NAMALWA (cell line): ENCODE measurements at places on chromosomes 6 and 20.

DNA sequence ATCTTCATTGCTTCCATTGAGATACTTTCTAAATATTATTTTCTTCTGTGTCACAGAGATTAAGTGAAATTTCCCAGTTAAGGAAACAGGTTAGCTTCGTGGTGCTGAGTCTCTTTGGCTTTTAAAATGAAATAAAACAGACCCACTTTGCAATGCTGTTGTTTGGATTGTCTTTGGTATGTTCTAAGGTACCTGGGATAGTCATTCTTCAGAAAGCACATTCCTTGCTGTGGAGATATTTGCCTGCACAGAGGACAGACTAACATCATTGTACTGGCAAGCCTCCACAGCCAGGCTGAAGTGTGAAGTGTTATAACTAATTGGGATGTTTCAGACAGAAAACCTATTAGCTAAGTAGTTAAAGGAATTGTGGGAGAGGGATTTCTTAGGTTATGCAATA lies 148.8 kb upstream of the EPHA7 start:
- DNase-seq = no peak

DNA sequence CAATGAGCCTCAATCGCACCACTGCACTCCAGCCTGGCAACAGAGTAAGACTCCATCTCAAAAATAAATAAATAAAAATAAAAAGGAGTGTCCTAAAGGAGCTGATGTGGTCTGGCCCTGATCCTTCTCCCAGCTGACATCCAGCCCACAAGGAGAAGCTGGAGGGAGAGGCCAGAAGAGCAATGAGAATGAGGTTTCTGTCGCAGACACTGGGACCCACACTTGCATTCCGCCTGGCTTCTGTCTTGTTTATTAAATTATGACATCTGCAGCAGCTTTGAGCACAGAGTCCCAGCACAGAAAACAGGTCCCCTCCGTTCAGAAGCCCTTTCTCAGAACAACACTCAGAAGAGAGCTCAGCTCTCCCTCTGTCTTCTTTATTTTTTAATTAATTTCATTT lies 10.3 kb upstream of the E2F1 start:
- no peak for DNase-seq

DNA sequence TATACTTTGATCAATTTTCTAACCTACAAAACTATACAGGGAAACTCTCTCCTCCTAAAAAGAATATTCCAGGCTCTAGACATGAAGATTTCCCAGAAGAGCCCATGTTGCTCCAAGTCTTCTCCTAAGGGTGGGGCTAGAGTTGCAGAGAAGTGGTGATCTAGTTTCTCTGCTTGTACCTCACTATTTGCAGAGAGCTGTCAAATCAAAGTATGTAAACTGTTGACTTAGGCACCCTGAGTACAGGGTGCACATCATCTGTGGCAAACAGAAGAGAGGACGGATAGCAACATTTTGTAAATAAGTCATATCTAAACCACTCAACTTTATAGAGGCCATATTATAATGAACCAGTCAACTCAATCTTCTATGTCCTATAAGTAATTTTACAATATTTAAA lies 250.1 kb downstream of the KHDRBS2 start:
- DNase-seq = no peak

DNA sequence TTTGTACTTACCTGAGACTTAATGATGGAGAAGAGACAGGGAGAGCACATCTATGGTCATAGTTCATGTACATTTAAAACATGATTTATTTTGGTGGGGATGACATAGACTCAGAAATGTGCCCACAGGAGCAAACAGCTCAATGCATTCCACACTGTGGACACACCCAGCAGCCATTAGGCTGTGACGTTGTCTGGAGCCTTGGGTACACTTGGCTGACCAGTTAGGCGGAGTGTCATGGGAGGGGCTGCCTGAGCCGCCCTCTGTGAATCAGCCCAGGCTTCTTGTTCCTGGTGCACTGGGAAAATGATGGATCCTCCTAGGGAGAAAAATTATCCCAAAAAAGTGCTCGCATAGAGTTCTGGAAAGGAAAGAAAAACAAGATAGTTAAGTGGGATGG lies 231.0 kb upstream of the GMDS start:
- DNase-seq = no peak

DNA sequence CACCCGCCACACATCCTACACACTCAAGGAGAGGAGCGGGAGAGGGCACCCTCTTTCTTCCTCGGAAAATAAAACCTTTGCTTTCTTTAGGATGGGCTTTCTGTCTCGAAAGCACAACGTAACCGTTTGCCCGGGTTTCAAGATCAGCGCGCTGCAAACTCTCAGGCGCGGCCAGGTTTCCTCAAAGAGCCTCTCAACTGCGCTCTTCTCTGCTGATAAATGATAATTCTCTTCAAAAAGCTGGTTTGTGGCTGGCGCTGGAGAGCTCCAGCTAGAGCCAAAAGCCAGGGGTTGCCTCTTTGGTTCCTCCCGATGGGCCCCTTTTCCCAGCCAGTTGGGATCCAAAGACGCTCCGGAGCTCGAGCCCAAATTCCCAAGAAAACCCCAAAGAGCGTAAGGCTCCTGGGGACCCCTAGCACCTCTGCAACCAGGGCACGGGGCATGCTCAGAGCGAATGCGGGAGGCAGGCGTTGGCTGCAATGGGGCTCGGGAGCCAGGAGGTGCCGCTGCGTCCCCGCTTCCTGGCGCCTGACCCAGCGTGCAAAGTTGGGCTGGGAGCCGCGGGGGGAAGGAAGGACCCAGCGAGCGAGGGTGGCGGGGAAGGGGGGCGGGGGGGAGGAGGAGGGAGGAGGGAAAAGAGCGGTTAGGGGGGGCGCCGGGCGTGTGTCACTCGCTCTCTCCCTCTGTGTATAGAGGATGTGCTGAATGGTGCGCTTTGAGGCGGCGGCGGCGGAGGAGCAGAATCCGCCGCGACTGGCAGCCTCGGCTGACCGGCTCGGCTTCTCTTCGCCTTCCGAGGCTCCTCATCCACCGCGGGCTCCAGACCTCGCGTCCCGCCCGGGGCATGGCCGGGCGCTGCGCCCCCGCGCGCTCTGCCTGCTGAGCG lies at the start of gene PLCB1:
Gene PLCB1 (plus strand): TSS at position 669 of the 886 bp plus-strand sequence. CDS start 386 bp downstream, outside the sequence.
- peak; percentile 61 for DNase-seq

DNA sequence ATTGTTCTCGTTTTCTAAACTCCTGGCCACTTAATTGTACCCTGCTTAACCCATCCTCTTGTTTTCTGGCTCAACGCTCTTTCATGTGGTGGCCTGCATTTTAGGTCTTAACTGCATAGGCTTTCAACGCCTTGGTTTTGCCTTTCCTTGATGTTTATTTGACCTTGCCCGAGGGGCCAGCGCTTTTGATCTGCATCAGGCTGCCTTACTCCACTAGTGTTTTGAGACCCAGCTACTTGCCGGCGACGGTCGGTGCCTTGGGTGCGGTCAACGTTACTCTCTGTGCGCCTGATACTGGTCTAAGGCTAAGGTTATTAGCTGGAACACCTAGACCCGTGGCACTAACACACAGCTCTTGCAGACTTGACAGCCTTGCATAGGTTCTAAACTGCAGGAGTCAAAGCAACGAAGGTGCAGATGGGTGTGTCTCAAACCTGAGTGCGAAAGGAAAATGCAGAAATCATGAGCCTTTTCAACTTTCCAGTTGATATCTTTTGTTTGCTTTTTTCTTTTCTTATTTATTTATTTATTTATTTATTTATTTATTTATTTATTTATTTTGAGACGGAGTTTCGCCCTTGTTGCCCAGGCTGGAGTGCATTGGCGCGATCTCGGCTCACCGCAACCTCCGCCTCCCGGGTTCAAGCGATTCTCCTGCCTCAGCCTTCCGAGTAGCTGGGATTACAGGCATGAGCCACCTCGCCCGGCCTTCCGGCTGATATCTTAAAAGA lies 138.8 kb downstream of the HFE start:
- DNase-seq = no peak

GRCh38 chr6:169293196-169293595 lies 39.5 kb upstream of the THBS2 start:
- DNase-seq = no peak

DNA sequence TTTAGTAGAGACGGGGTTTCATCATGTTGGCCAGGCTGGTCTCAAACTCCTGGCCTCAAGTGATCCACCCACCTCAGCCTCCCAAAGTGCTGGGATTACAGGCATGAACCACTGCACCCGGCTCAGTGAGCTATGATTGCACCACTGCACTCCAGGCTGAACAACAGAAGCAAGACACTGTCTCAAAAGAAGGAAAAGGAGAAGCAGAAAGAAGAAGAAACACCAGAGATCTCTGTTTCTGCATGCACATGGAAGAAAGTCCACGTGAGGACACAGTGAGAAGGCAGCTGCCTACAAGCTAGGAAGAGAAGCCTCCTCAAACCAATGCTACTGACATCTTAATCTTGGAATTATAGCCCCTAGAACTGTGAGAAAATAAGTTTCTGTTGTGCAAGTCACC lies 16.0 kb downstream of the ECT2L start:
- no peak for DNase-seq

GRCh38 chr6:89508755-89509563 lies 76.0 kb downstream of the ANKRD6 start:
- DNase-seq = no peak

DNA sequence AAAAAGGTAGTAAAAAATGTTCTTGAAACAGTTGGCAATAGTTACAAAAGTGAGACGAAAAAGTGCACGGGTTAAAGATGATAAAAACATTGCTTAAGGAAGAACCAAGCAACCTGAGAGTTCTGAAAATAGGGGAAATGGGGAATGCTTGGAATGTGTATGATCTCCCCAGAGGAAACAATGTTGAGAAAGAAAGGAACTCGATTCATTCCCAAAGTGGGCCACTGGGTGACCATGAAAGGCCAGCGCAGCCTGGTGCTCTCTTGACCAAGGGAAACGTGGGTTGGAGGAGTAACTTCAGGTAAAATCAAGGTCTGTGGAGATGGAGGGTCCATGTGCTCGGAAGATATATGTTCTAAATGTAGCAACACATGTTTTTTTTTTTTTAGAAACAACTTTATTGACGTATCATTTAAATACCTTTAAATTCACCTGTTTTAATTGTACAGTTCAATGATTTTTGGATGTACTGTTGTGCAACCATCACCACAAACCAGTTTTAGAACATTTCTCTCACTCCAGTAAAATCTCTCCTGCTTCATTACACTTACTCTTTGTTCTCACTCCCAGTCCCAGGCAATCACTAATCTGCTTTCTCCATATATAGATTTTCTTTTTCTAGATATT lies 34.5 kb upstream of the CEP85L start:
- no peak for DNase-seq

DNA sequence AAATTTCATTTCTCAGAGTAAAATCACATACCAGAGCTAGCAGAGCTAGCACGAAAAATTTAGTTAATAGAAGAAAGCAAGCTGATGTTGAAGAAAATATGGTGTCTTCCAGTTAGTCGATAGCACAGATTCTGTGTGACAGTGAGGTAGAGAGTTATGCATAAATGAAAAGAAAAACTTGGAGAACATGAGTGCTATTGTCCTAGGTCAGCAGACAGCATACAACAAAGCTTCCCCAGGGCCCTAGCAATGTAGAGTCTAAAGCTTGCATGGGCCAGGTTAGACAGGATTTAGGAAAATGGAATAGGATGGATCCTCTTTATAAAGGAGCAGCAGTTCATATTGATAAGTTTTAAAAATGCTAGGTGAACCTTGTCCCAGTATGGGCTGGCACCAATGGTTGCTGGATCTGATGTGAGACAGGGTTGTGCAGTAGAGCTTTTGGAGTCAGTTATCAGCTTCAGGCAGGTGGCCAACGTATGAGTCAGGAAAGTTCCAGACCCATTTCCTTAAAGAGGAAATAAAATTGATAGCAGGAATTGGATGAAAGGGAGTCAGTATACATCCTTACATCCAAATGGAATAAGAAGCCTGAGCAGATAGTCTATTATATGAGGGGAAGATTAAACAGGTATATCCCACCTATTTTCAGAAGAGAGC lies 277.2 kb downstream of the FRK start:
- no peak for DNase-seq

- DNase-seq = peak; percentile 7
Observed at GRCh38 chr6:138264372-138264880, 46.1 kb upstream of the PBOV1 start.

GRCh38 chr6:154471609-154472362 lies 38.7 kb downstream of the CNKSR3 start:
- DNase-seq = no peak

DNA sequence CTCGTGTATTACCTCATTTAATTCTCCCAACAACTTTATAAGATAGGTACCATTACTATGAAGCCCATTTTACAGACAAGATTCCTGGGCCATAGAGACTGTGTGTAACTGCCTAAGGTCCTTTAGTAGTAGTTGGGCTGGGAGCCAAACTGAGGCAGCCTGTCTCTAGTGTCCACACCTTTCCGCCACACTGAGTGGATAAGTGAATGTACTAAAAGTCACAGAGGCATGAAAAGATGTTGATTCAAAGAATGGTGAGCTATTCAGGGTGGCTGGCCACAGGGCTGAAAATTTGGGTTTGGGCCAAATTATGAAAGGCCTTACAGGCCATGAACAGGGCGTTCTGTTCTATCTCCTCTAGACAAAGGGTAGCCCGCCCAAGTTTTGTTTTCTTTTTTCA lies 11.0 kb downstream of the CD24 start:
- DNase-seq = no peak

DNA sequence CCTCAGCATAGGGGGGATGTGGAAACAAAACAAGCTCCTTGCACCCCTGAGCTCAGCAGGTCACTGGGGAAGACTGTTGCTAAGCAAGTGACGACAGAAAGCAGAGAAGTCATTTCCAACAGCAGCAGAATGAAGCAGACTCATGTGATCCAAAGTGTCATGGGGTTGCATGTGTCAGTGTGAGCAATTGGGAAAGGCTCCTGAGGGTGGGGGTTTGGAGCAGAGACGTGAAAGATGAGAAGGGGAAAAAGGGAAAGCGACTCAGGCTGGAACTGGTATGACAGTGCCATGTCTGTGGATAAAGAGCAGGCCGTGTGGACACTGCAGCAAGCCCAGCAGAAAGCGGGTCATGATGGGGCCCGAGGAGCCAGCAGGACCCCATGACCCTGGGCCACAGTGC lies 363.9 kb downstream of the PREX1 start:
- DNase-seq = no peak

- no peak for DNase-seq
Observed at GRCh38 chr6:85078058-85078457, 313.7 kb upstream of the TBX18 start.

- no peak for DNase-seq
Observed at GRCh38 chr6:137332637-137333280, 113.6 kb upstream of the IFNGR1 start.

- DNase-seq = peak; percentile 77
Observed at GRCh38 chr6:26329763-26330511, 35.1 kb upstream of the BTN3A2 start.

GRCh38 chr6:136950436-136951126 lies 28.5 kb downstream of the SLC35D3 start:
- no peak for DNase-seq

DNA sequence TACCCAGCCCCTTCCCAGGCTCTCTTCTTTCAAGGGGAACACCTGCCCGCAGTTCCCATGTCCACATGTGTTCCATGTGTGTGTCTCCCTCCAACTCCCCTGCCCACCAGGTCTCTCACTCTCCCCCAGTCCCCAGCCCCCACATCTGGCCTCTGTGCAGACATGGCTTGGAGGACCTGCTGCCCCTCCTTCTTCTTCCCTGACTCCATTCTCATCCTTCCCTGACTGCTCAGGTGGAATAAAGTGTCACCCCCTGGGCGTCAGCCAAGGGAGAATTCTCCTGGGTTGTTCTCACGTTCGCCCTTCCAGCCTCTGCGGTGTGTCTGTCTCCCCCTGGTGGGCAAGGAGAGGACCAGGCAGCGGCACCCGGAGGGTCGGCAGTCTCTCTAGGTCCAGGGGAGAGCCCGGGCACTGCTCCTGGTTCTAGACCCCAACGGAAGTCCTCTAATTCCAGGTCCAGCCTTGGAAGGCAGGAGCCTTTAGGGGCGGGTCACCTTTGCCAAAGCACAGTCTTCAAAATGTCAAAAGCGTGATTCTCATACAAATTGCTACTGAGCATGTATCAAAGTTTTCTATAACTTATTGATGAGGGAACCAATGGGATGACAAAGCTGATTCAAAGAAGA lies 50.5 kb downstream of the EBF4 start:
- DNase-seq = peak; percentile 82
